ENCODE measurements at places on chromosomes 5 and 9.

GRCh38 chr9:88567870-88568269 lies 32.9 kb downstream of the NXNL2 start:
- no peak for DNase-seq

GRCh38 chr9:136364942-136365774 lies 1.6 kb upstream of the DNLZ start:
- DNase-seq: no peak

- no peak for DNase-seq
Measured at GRCh38 chr9:133715866-133716563, 22.1 kb downstream of the SARDH start.

DNA sequence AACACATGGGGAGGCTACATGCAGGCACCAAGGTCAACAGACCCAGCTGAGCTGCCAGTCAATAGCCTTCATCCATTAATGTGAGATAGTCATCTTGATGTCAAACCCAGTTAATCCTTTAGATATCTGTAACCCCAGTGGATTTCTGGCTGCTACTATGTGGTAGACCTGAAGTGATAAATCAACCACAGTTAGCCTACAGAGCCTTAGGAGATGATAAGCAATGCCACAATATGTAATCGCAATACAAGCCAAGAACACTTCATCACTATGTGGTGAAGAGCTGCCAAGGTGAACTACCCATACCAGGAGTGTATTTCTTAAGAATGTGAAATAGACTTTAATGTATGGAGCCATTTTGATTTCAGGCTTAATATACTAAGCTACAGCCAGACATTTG lies 1175.5 kb downstream of the DTWD2 start:
- no peak for DNase-seq

- DNase-seq: no peak
Measured at GRCh38 chr9:132690696-132691095, 20.4 kb downstream of the GTF3C4 start.

- DNase-seq: peak; percentile 22
Measured at GRCh38 chr9:20028849-20029231, 240.0 kb upstream of the SLC24A2 start.

DNA sequence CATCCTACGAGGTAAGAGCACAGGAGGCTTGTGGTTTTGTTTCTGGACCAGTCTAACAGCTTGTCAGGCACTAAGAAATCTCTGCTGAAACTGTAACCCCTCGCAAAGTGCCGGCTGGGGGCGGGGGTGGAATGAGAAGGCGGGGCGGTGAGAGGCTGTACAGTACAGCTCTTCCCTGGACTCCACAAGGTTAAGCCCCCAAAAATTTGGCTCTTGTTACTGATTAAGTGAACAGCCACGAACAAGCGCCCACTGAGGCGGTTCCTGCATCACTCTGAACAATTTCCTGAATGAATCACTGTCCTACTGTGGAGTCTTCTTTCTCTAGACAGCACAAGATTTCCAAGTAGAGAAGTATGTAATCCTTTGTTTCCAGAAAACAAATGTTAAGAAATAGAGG lies 6.8 kb downstream of the FBP2 start:
- DNase-seq: no peak

DNA sequence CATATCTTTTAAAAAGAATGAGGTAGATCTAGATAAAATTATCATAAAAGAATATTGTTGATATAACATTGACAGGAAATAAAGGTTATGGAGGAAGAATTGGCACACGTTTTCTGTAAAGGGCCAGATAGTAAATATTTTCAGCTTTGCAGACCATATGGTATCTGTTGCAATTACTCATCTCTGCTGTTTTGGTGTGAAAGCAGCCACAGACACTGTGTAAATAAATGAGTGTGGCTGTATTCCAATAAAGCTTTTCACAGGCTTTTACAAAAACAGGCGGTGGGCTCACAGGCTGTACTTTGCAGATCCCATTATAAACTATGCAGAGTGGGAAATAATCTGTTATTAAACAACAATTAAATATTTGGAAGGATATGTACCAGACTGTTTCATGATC lies 87.4 kb downstream of the SGCD start:
- DNase-seq: no peak

DNA sequence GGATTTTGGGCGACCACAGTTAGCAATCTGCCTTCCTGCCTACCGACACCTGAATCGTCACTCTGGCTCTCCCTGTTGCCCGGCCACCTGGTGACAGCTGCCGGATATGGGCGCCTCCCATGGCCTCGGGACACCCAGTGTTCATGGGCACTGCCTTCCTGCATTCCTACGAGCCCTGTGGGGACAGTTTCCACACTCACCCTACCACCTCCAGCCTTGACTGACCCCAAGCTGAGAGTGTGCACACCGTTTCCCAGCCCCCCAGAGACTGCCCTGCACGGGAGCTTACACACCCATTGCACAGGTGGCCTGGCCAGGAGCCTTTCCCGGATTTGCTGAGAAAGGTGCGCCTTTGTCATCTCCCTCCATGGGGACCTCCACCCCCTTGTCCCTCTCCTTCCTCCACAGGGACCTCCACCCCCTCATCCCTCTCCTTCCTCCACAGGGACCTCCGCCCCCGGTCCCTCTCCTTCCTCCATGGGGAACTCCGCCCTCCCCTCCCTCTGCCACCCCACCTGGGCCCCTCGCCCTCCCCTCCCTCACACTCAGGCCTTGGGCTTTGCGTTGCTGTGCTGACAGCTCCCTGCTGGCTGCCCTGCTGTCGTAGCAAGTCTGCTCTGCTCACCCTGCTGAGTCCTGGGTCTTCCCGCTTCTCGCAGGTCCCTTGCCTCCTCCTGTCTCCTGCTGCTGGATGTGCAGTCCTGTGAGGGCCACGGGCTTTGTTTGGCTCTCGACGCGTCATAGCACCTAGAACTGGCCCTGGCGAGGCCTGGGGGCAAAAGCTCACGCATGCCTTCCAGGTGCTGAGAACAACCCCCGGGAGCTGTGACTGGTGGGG lies 48.4 kb downstream of the MRPL36 start:
- DNase-seq: no peak

DNA sequence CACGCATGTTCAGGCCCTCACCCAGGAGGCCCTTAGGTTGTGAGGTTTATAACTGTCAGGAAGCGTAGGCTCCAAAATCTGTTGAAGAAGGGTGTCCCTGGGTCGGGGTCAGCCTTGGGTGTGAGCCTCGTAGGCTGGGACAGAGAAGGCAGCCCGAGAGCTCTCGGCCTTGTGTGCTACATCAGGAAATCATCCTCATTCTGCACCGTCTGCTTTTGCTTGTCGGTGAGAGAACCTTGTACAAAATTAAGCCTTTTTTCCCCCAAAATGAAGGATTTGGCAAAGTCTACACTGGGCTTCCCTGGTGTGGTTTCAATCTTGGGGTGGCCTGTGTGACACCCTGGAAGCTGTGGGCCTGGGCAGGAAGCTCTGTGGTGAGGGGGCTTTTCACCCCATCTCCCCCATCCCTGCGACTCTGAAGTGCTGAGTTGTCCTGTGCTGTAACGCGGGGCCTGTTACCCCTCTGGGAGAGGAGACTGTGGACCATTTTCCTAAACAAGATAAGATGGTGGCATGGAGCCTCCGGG lies 55.3 kb downstream of the AHRR start:
- DNase-seq: no peak

DNA sequence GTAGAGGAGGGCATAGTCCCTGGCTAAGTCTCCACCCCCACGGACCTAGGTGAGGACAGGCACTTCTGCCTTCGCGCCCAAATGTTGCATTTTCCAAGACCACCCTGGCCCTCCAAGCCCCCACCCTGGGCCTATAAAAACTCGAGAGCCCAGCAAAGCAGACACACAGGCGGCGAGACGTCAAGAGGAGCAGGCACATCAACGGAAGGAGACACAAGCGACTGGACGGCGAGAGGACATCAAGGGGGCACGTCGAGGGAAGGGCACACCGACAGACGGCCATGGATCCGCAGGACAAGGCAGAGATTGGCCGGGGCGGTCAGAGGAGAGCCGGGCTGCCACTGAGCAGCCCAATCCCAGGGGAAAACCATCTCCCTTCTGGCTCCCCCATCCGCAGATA lies 348.0 kb downstream of the MTRR start:
- DNase-seq: no peak

GRCh38 chr5:61673007-61673735 lies 341.1 kb downstream of the ZSWIM6 start:
- no peak for DNase-seq

Data from heart left ventricle (tissue), 16 donors.